ENCODE measurements at places on chromosomes 1 and 21. TPM values are rescaled to one million over a fixed set of nuclear protein-coding genes. Genes with fewer than 3 reads are reported as not detected.

NTPCR gene
- total RNA-seq: 15.3 TPM

LCE1A gene
- total RNA-seq: not detected

KANK4 gene
- not detected for total RNA-seq

ETNK2 gene
- 10.7 TPM for total RNA-seq

GLIS1 gene
- total RNA-seq: not detected

CLCA4 gene
- total RNA-seq: not detected

KIF21B gene
- 2.2 TPM for total RNA-seq

UBL4B gene
- total RNA-seq: not detected

GBP3 gene
- 33.6 TPM for total RNA-seq

OR2G6 gene
- not detected for total RNA-seq

ZNF648 gene
- not detected for total RNA-seq

PBX1 gene
- 8.9 TPM for total RNA-seq

B4GALT2 gene
- 64.4 TPM for total RNA-seq

CD48 gene
- not detected for total RNA-seq

SSU72 gene
- 128 TPM for total RNA-seq

PDPN gene
- 65.0 TPM for total RNA-seq

LCA5L gene
- 1.7 TPM for total RNA-seq

IGSF9 gene
- not detected for total RNA-seq

CFHR5 gene
- total RNA-seq: not detected

WNT4 gene
- total RNA-seq: 0.14 TPM

TTLL7 gene
- 2.2 TPM for total RNA-seq

RIMS3 gene
- total RNA-seq: 0.28 TPM

SPRR3 gene
- not detected for total RNA-seq

ETS2 gene
- 26.2 TPM for total RNA-seq

SDC3 gene
- total RNA-seq: 55.3 TPM

PCAT6 gene
- not detected for total RNA-seq

AKNAD1 gene
- total RNA-seq: not detected

OLFML2B gene
- total RNA-seq: 0.17 TPM

ECM1 gene
- total RNA-seq: 0.34 TPM

CGN gene
- total RNA-seq: 2.4 TPM

CNR2 gene
- not detected for total RNA-seq

HRNR gene
- total RNA-seq: not detected

AGBL4 gene
- not detected for total RNA-seq

HCRTR1 gene
- 4.6 TPM for total RNA-seq

NR1I3 gene
- total RNA-seq: not detected

CATSPERE gene
- 0.42 TPM for total RNA-seq

CASQ1 gene
- not detected for total RNA-seq

FAM72A gene
- total RNA-seq: 5.9 TPM

MAP10 gene
- 1.2 TPM for total RNA-seq

TRAPPC10 gene
- total RNA-seq: 27.0 TPM

FAM110D gene
- 11.6 TPM for total RNA-seq

NHLH1 gene
- total RNA-seq: under 0.01 TPM

FAF1 gene
- total RNA-seq: 70.6 TPM

NMNAT2 gene
- 0.68 TPM for total RNA-seq

NCAM2 gene
- total RNA-seq: 0.42 TPM

GCSAML gene
- total RNA-seq: not detected

IL19 gene
- not detected for total RNA-seq

GIPC2 gene
- total RNA-seq: 55.5 TPM

NHLH2 gene
- total RNA-seq: not detected

Data from dermis blood vessel endothelial cell (primary cell).